ENCODE measurements at places on chromosomes 6 and 20.

DNA sequence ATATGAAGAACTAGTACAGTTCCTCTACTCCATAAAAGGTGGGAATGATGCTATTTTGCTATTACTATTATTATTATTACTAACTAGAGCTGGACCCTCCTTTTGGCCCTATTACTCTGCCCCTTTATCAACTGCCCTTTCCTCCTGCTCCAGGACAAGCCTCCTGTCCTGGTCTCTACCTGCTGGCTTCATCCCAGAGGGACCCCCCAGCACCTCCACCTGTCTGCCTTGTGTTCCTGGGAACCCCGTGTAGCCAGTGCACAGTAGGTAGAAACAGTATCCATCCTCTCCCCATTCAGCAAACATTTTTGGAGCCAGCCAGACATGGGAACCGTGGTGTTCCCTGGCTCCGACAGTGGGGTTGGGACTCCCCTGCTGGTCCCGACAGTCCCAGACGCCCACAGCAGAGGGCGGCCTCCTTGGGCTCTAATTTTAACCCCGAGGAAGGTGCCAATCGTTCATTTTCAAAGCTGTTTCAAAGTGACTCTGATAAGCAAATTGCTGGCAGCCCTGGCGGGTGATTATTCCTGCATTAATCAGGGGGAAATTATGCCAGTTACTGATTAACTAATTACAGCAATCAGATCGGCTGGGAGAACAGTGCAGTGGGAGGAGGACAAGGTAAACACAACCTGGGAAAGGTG lies 44.2 kb upstream of the MDGA1 start:
- no peak for DNase-seq

DNA sequence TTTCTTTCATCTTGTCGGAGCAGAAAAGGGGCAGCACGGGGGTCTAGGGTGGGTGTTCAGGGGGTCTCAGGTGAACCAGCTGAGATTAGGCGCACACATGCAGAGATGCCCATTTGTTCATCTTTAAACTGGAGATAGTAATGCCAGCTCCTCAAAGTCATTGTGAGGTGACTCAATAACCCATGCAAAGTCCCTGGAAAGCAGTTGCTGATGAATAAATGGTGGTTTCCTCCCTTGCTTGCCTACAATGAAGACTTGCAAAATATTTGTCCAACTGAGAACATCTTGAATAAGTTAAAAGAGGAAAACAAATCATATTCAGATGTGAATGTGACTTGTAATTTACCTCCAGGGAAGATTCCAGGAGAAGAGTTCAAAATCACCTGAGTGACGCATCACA lies 206.9 kb downstream of the LY86 start:
- no peak for DNase-seq

DNA sequence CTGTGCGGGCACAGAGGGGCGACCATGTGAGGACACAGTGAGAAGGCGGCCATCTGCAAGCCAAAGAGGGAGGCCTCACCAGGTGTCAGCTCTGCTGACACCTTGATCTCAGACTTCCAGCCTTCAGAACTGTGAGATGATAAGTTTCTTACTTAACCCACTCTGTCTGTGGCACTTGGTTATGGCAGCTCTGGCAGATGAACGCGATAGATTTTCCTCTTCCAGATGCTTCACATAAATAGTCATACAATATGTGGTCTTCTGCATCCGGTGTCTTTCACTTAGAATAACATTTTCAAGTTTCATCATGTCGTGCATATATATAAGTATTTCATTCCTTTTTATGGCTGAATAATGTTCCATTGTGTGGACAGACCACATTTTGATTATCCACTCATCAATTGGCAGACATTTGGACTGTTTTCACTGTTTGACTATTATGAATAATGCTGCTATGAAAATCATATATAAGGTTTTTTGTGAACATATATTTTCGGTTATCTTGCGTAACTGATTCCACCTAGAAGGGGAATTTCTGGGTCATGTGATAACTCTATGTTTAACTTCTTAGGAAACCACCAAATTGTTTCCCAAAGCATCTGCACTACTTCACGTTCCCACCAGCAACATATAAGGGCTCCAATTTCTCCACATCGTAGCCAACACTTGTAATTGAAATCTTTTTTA lies 30.2 kb downstream of the PRR18 start:
- no peak for DNase-seq

DNA sequence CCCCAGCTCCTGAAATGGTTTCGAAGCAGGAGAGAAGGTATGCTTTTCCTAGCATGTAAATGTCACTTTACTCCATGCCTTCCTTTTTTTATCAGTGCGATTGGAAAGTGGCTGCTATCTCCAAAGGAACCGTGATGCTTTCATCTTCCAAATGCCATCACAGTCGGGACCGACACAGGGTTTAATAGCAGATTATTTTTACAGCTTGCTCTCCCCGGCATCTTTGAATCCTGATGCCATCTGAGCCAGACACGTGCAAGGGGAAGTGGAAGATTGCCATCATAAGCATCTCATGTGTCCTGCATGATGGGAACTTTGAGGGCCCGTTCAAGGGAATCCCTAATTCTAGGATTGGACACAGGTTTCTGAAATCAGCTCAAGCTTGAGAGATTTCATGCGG lies 253.4 kb upstream of the KCNG1 start:
- no peak for DNase-seq

DNA sequence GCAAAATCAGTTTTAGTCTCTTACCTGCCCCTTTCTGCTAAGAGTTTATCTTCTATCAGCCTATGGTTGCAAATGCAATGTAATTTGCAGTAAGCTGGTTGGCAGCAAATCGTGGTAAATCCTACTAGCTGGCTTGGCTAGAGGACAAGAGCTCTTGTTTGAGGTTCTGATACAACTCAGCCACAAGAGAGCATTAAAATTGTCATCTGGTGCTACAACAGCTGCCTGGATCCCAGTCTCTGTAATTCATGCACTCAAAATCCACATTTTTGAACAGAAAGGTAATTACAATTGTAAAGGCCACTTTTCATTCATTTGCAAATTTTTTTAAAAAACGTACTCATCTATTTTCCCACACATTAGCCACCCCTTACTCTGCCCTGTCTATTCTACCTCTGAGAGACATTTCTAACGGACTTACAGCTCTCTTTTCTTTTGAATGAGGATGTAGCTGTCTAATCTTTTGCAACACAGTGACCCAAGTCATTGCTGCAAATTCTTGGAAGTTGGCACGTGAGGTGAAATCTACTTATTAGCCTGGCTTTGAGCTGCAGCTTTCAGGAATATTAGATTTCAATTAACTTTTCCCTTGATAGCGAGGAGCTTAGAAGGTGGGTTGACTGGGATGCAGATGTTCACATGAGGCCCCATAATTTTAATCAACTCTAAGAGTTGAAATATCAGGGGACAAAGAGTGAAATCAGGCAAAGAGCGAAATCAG lies 54.0 kb upstream of the FAM184A start:
- no peak for DNase-seq

GRCh38 chr6:138099832-138100231 lies 7.4 kb downstream of the PERP start:
- no peak for DNase-seq
